Activated CD4-positive, alpha-beta T cell treated with anti-CD3 and anti-CD28 coated beads, Interleukin-2, Interleukin-6, amounts not matched to agents 100 ng/mL and 50 ng/mL, durations not matched to agents 16 hours and 8 hours (primary cell): ENCODE measurements at places on chromosomes 1 and 21.

- no peak for DNase-seq
These were observed 36.6 kb downstream of the GJA5 start for GRCh38 chr1:147723691-147724323.

- DNase-seq = peak; percentile 80
These were observed 35.9 kb upstream of the SAMSN1 start for GRCh38 chr21:14581902-14582457.

DNA sequence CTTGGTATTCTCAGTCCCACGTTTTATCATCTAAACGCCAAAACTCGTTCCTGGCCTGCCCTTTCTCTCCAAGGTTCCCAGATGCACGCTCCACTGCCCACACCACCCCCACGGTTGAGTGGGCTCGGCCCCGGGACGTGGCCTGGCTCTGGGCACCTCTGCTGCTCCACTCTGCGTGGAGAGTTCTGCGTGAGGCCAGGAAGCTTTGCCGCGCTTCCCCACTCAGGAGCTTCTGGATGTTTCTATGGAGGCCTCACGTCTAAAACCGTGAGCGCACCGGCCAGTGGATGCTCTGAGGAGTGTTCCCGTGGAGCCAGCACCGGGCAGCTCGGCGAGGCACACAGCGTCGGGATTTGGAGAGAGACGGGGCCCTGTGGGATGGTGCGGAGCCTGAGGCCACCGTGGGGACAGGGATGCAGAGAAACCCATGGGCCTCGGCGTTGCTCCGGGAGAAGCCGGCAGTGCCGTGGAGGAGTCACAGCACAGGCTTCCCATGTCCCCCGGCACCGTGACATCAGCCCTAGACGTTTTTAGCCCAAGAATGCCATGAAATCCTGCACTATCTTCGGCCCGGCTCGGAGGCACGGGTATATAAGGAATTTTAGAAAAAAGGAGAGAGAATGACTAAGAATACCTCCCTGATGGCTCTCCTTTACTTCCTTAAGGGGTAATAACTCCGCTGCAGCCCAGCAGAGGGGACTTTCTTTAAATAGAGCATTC is 125.9 kb downstream of the PRDM16 start:
- no peak for DNase-seq

GRCh38 chr1:58884706-58885661 is 101.1 kb upstream of the JUN start:
- no peak for DNase-seq

DNA sequence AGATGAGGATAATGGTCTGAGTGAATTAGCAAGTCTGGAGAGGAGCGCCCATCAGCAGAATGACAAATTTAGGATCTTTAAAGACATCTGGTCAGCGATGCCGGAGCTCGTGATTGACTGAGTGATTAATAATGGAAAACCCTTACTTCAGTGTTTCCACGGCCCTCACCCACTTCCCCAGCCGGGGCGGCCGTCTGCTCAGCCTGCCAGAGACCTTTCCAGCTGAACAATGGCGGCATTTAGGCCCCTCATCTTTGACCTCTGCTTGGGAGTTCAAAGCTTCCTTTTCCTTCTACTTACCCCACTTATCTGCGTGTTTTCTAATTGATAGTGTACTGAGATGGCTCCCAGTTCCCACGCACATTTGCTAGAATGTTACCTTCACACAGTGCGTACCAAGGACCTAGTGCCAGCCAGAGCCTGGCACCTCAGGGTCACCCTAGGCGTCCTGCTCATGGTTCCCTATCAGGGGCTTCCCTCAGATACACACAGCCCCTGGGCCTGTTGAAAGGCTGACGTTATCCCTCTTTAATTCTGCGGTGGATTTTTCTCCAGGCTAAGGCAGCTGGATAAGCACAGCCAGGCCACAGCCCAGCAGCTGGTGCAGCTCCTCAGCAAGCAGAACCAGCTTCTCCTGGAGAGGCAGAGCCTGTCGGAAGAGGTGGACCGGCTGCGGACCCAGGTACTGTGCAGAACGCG is 232.8 kb downstream of the SDCCAG8 start:
- DNase-seq = no peak

GRCh38 chr1:64392109-64392508 is 77.8 kb upstream of the CACHD1 start:
- no peak for DNase-seq

DNA sequence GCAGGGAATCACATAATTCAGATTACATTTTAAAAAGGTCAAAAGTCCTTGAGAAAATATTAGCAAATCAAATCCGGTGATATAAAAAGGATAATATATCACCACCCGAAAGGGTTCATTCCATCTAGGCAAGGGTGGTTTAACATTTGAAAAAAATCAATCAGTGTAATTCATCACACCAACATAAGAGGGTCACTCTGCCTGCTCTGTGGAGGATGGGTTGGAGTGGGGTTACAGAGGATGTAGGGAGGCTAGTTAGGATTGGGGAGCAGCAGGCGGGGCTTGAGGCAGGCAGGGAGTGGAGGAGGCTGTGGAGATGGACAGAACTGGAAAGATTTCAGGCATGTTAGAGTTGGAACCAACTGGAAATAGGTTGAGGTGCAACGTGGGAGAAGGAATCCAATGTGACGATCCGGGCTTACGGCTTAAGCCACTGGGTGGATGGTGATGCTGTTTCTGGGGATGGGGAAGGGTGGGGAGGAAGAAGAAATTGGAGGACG is 12.5 kb downstream of the ADORA1 start:
- no peak for DNase-seq

DNA sequence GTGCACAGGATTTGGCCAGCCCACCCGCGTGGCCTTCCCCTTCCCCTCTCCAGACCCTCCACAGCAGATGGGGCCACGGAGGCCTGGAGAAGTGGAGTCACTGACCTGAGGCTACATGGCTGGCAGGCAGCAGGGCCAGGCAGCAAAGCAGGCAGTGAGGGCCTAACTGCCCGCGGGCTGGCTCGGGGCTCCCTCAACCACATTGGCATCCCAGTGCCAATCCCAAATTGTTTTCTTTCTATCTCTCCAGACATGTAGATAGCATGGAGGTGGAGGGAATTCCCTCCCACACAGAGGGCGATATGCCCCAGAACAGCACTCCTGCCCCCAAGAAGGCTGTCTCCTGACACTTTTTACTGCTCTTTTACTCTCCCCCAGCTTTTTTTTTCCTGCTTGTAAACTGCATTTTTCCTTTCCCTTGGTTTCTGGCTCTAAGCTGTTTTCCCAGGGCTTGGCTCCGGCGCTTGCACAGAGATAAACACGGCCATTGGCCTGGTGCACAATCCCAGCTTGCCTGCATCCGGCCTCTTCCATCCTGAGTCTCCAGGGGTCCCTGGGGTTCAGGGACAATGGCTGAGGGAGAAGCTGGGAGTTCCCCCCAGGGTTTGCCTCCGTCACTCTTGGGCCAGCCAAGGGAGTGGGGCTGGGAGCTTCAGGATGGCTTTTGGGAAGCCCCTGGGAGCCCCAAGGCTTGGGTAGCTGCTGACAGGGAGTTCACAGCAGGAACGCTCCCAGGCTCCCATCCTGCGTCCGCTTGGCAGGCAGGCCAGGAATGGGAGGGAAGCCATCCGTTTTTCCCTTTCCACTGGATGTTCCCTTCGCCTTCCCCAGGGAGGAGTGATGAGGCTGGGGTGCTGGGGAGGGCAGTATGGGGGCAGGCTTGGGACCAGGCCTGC is 7.0 kb downstream of the EPHX1 start:
- DNase-seq = no peak

DNA sequence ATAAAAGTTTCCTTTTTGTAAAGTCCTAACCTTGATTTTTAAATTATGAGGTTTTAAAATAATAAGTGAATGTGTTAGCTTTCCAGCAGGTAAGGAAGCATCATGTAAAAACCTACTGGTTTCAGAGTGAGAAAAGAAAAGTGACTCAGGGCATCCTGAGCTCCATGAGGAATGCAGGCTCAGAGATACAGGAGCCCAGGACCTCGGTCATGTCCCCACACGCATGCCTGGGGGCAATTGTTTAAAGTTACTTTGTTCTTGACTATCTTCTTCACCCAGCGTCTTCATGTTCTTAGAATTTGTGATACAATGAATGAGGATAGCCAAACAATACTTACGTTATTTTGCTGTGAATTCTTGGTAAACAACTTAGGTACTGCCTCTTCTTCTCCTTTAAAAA is 117.4 kb upstream of the PLPPR5 start:
- DNase-seq = no peak

DNA sequence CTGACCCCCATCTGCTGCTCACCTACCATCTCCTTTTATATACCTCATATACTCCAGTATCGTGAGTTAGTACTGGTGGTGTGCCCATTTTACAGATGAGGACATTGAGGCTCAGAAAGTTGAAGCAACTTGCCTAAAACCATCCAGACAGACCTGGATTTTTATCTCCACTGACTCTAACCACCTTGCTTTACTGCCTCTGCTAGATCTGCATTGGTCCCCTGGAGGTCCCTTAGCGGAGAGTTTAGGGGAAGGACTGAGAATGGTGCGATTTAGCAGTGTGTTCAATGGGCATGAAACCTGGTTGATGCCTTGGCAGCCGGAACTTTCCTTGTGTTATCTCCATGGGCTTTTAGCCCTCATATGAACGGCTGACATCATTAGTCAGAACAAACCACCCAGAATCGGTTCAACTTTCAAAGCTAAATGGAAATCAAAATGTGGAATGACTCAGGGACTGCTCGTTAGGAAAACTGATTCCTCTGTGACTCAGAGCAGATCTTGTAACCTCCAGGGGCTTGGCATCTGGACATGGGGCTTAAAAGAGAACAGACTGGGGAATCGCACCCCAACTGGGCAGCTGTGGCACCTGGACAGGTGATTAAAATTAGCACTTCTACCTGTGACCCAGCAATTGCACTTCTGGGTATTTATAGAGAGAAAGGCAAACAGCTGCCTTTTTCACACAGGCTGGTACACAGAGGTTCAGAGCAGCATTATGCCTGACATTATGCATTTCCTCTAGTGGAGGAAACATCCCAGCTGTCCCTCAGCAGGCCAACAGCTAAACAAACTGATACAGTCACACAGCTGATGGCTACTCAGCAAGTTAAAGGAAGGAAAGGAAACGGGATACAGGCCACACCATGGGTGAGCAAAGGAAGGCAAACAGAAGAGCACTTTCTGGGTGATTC is 25.3 kb downstream of the TMEM51 start:
- no peak for DNase-seq

- DNase-seq = no peak
These were observed 13.7 kb upstream of the TRIM62 start for GRCh38 chr1:33195556-33195955.

DNA sequence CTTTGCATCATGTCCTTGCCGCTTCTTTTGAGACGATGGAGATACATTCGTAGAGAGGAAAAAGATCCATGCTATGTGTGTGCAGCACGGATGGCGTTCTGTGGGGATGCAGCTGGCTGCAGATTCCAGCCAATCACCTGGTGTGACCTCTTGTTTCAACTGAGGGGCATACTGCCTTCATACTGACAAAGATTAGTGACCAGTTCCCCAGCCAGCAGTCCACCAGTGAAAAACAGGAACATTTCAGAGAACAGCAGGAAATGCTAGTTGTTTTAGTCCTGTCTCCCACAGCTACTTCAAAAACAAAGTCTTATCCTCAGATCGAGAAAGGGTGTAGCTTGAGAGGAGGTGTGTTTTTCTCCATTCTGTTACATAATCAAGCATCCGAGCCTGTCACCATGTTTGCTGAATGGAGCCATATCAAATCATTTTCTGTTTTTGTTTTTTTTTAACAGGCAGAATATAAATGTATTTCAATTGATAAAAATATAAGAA is 255.7 kb upstream of the FMN2 start:
- DNase-seq = no peak

GRCh38 chr1:173871091-173871490 is 2.9 kb downstream of the ZBTB37 start:
- no peak for DNase-seq

GRCh38 chr1:3312898-3313575 is 141.4 kb upstream of the ARHGEF16 start:
- DNase-seq = peak; percentile 76

- peak; percentile 75 for DNase-seq
These were observed 59.4 kb upstream of the LRRC8B start for GRCh38 chr1:89465201-89465600.

- no peak for DNase-seq
These were observed 73.2 kb downstream of the CD58 start for GRCh38 chr1:116497656-116498055.
